Glutamatergic neuron (in vitro differentiated cells): ENCODE measurements at places on chromosomes 11 and 22.

- DNase-seq, result no peak
These were observed 924.6 kb upstream of the FAT3 start for GRCh38 chr11:91299980-91300379.

- no peak for DNase-seq
These were observed 11.9 kb upstream of the PRG2 start for GRCh38 chr11:57402188-57403002.

DNA sequence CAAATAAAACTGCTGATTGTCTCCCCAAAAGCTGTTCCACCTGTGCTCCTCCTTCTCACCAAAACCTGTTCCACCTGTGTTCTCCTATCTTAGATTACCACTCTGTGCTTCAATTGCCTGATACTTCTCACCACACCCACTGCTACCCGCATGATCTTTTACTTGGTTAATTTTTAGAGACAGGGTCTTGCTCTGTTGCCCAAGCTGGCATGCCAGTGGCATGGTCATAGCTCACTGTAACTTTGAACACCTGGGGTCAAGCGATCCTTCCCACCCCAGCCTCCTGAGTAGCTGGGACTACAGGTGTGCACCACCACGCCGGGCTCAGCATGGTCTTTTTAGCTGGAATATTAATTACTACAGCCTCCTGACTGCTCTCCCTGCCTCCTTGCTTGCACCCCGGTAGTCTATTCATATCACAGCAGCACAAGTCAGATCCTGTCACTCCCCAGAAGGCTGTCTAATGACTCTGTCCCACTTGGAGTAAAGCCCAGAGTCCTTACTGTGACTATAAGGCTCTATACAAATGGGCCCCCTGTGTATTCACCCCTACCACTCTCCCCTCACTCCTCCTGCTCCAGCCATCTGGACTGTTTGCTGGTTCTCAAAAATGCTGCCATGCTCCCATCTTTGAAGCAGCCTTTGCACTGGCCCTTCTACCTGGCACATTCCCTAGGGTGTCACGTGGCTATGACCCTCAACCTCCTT, 3.5 kb downstream of the C11orf91 start:
- no peak for DNase-seq

DNA sequence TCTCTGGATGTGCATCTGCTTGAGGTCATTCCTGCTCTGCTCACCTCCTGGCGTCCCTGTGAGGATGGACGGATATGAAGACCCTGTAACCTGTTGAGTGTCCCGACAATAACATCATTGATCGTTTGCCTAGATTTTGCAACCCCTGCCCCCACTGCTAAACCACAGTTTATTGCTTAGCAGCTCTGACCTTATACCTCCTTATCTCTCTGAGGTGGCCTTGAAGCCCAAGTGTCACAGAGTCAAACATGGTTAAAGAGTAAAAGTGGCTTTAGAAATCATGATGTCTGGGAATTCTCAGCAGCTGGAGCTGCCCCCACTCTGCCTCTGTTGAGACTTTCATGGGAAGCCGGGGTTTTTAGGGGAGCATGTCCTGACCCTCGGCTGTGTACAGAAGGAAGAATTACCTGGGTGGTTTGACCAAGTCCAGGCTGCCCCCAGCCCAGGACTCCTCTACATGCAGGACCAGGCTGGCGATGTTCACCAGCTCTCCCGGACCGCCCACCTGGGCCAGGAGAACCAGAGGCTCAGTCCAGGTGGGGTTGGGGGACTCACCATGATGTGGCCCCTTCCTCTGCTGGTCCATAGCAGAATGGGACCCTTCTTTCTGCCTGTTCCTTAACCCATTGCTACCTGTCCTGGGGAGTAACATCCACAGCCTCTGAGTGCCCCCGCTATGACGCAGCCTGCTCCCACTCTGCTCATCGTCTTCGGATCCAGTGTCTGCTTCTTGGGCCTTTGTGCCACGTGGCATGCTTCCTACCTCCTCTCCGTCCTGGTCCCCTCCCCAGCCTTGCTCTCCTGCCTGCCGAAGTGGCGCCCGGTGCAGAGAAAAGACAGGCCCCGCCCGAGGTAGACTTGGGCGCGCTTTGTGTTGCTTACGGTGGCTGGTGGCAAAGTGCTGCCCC, 33.4 kb upstream of the FTH1 start:
- no peak for DNase-seq

GRCh38 chr22:17876306-17876831, 102.1 kb upstream of the BID start:
- no peak for DNase-seq

DNA sequence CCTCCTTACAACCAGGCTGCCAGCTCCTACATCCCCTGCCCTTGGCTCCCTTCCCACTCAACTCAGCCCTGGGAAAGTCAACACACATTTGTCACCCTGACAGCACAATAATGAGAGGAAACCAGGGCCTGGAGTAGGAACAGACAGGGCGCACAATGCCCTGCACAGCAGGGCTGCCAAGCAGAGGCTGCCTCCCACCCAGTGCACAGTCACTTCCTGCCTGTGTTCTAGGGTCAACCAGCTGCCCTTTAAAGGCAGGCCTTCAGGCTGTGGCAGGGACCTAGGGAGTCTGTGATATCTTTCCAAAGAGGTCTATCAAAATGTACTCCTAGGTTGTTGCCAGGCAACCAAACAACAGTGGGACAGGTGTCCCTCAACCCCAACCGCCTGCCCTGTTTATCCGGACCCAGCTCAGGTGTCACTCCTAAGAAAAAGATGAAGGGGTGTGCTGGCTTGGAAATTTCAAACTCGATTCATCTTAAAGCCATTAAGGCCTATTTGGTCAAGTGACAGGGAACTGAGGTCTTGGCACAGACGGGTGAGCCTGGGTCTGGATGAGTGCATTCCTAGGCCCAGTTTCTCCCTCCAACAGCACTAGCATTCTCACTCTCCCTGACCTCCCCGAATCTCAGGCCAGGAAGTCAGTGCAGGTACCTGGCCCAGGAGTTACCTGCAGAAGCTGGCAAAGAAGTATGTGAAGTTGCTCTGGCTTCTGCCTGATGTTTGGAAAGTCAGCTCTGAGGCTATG, 110.3 kb upstream of the PITPNB start:
- no peak for DNase-seq

DNA sequence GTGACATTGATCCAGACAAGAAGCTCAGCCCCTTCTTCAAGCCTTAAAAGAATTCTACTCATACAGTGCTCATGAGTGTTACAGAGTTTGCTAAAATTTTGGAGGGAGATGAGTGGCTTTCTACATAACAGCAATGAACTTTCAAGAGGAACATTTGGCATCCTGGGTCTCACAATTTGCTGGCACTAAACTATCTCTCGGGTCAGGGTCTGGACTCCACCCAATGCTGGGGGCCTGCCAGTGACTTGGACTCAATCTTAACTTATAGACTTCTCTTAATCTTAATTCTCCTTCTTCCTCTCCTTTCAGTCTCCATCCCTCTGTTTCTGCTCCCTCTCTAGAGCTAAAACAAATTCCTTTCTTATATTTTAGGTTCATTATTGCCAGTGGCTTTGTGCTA, 317.9 kb downstream of the TMEM135 start:
- DNase-seq, result no peak

GRCh38 chr11:115996125-115996807, 492.1 kb upstream of the CADM1 start:
- no peak for DNase-seq

GRCh38 chr11:66545701-66546367, at the start of gene ZDHHC24:
Gene ZDHHC24 (minus strand): TSS chr11:66546048. CDS start chr11:66546003, 45 bp downstream.
- peak; percentile 95 for DNase-seq

DNA sequence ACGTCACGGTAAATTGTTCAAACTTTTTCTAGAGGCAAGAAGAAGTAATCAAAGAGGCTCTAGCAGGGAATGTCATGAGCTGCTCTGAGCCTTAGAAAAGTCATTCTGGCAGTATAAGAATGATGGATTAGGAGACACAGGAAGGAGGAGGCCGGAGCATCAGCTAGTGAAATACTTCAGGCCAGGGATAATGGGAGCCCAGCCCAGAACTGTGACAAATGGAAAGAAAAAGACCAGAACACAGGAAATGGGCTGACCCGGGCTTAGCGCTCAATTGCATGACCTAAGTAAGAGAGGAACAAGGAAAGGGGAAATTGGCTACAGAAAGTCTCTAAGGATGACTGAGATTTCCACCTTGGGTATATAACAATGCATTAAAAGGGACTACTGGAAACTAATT, 108.6 kb downstream of the LARGE1 start:
- no peak for DNase-seq

DNA sequence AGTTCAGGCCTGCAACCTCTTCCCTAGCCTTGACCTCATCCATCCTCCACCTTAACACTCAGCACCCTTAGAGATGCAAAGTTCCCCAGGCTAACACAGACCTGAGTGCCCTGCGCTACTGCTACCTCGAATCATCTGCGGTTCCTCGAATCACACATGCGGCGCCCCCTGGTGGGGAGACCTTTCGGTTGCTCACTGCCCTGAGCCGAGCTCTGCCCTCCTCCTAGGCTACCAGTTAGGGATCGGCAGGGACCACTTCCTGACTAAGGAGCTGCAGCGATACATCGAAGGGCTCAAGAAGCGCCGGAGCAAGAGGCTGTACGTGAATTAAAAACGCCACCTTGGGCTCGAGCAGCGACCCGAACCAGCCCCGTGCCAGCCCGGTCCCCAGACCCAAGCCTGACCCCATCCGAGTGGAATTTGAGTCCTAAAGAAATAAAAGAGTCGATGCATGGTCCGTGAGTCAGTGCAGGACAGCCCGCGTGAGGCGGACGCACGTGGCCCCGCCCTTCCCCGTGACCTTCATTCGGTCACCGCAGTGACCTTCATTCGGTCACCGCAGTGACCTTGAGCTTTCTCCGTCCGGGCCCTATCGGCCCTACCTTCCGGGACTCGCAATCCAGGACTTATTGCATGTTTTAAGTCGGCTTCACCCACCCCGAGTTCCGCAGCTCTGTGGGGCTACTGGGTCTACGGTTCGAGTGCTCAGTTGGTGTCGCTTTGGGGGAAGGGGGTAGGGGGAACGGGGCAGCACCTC, 830 bp upstream of the ESRRA start:
- DNase-seq, result peak; percentile 98

GRCh38 chr11:8967184-8967583, 2.9 kb upstream of the TMEM9B start:
- DNase-seq, result no peak

DNA sequence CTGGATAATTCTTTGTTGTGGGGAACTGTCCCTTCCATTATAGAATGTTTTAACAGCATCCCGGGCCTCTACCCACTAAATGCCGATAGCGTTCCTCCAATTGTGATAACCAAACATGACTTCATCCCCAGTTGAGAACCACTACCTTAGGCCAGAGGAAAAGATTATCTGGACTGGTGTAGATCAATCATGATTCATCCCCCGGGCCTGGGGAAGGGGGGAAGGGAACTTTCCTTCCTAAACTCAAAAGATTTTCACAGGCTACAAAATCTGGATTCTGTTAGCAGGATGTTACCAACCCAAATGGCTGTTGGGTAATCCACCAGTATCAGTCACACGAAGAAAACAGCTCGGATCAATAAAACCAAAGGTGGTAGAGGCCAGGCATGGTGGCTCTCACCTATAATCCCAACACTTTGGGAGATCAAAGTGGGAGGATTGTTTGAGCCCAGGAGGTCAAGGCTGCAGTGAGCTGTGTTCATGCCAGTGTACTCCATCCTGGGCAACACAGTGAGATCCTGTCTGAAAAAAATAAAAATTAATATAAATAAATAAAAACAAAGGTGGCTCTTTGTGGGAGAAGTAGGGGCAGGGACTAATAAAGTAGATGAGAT, 10.1 kb downstream of the CTR9 start:
- DNase-seq, result no peak

- no peak for DNase-seq
These were observed 12.7 kb upstream of the TREH start for GRCh38 chr11:118691926-118692830.

DNA sequence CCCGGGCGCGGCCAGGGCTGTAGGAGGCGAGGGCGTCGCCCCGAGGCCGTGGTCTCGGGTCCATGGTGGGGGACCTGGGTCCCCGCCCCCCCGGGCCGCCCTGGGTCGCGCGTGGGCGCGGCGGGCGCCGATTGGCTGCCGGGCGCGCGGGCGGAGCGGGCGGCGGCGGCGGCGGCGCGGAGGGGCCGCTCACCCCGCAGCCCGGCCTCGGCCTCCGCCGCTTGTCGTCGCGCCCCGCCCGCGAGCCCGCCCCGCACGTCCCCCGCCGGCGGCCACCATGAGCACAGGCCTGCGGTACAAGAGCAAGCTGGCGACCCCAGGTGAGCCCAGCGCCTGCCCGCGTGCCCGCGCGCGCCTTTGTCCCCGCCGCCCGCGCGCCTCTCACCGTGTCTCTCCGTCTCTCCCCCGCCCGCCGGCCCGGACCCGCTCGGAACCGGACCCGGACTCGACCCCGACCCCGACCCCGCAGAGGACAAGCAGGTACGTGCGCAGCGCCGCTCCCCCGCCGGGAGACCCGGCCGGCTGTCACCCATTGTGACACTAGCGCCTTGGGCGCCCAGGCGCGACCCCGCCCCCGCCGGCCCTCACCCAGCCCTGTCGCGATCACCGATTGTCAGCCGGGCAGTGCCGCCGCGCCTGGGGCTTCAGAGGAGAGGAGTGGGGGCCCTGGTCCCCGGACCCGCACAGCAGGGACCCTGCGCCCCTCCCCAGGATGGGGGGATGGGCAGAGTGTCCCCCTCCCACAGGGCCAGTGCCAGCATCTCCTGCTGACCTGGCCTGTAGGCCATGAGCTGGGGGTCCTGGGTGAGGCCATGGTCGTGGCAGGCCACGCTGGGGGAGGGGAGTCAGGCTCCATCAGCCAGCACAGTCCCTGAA, at the start of gene SEPTIN5:
Gene SEPTIN5 (plus strand): TSS at position 192 of the 876 bp plus-strand sequence. CDS start 86 bp downstream, at position 278.
- DNase-seq, result peak; percentile 66

DNA sequence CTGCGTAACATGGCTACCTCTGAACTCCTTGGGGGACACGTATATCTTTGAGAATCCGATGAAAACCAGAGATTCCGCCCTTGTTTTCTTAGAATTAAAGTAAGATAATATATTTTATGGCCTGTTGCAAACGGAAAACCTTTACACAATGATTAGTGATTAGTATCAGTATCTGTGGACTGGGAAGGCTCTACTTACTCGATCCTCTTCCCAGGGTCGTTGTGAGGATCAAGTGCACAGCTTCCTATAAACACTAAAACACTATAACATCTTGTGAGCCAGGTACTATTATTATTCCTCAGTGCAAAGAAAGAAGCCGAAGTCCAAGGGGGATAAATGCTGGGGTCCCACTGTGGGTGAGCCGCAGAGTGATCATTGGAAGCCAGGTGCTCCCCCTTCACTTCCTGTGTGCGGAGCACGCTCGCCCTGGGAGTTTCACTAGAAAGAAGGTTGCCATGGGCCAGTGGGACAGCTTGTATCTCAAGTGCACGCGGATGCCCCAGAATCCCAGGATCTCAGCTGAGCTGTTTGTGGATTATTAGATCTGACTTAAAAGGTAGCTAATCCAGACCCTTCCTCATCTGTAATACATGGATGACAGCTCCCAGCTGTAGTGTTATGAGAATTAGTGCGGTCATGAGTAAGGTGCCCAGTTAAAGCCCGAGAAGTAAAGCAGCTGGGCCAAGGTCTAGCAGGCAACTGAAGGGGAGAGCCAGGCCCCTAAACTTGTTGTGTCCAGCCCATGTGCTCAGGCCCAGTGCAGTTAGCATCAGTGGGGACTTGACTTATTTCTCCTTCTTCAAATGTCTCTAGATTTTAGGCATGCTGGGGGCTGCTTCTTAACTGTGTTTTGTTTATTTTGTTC, 839 bp downstream of the CBY1 start:
- peak; percentile 42 for DNase-seq
